ENCODE measurements at places on chromosomes 12 and 14.
A peak's percentile ranks its signal among the peaks of the same experiment; 100 is the strongest.

- no peak for DNase-seq
These were observed 193.4 kb upstream of the AMIGO2 start for GRCh38 chr12:47273191-47273626.

- DNase-seq = no peak
These were observed 646.5 kb upstream of the SEL1L start for GRCh38 chr14:82180139-82180538.

GRCh38 chr14:37590428-37591139, 4.5 kb downstream of the FOXA1 start:
- no peak for DNase-seq

- DNase-seq = no peak
These were observed 41.6 kb downstream of the RNF34 start for GRCh38 chr12:121441555-121441954.

DNA sequence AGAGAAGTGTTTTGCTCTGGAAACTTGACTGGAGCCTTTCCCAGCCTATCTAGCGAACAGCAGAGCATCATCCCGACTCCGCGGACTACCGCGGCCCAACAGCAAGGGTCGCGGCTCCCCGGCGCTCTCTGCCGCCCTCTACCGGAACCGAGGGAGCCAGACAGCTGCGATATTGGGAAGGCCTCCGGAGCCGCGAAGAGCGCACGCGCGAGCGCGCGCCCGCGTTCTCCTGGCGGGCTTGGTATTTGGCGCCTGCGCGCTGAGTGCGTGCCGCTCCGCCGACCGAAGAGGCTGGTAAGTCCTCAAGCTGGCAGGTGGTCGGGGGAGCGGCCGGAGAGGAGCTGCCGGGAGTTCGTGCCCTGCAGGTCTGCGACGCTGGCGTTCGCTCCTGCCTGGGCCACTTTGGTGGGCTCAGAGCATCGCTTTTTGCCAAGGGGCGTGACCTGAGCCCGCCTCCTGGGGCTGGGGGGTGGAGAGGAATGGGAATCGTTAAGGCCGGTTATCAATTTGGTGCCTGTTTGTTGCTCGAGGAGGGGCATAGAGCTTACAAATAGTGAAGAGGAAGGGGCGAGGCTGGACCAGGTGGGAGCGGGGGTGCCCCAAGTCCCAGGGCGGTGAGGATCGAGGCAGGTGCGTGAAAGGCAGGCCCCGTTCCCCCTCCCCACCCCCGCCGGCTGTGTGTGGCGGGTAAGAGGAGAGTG, at the start of gene TMEM106C:
TMEM106C (plus strand) TSS at position 257 of the 701 bp plus-strand sequence. CDS start 641 bp downstream, outside the sequence.
- DNase-seq = peak; percentile 92

DNA sequence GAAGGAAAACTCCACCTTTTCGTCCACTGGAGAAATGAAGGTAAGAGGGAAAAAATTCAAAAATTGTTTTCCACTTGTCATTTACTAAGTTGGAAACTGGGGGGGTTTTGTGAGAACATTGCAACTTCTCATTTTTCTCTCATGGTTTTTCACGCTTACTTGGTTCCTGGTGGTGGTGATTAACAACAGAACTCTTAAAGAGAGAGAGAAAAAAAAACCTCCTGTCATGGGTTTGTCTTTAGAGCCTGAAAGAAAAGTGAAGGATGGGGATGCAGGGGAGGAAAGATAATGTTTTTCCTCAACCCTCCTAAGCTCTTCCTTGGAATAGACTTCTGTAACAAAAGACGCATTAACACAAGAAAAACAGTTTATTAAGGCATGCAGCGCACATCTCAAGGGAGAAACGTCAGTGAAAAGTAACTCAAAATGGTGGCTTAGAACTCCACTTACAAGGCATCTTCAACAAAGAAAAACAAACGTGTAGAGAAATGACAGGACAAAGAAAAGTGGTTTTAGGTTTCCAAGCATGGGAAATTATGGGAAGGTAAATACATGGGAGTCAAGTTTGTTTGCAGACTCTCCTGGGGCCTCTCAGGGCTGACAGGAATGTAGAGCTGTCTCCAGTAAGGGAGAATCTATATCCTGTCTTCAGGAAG, 81.9 kb upstream of the ATF7IP start:
- DNase-seq = no peak

GRCh38 chr12:89552376-89552775, 26.5 kb upstream of the POC1B start:
- DNase-seq = no peak

GRCh38 chr14:99875836-99876235, 82.6 kb downstream of the EML1 start:
- no peak for DNase-seq

DNA sequence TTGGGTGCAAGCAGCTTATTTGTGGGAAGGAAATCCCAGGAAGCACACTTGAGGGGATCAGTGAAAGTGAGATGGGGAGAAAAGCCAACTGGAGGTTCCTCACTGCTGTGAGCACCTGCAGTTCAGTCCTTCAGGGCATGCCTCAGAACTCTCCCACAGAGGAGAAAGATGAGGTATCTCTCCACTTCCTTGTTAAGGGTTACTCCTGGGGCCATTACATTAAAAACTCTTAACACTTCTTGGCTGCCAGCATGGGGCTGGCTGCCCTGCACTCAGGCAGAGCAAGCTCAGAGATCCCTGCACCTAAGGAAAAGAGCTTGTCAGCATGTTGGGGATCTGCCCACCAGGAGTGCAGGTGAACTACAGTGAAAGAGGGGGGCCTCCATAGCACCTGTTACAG, 28.8 kb downstream of the FERMT2 start:
- no peak for DNase-seq

DNA sequence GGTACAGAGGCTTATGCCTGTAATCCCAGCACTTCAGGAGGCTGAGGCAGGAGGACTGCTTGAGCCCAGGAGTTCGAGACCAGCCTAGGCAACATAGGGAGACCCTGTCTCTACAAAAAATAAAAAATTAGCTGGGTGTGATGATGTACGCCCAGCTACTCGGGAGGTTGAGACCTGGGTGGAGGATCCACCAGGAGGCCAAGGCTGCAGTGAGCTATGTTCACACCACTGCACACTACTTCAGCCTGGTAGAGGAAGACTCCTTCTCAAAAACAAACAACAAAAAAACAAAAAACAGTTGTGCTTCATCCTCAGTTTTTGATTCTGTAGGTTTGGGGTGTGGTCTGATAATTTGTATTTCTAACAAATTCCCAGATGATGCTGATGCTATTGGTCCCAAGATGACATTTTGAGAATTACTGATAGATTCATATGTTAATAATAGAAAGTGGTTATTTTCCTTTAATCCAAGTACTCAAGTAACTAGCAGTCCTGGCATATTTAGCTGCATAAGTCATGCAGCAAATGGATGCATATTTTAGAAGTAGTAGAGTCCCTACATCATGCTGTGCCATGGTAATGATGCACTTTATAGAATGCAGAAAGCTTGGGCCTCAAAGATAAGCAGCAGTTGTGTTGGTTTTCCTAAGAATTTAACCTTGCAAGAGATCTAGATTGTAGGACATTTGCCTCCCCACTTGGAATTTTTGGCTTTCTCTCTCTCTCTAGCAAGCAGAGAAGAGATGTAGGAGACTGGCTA, 76.1 kb upstream of the PAWR start:
- DNase-seq = no peak

DNA sequence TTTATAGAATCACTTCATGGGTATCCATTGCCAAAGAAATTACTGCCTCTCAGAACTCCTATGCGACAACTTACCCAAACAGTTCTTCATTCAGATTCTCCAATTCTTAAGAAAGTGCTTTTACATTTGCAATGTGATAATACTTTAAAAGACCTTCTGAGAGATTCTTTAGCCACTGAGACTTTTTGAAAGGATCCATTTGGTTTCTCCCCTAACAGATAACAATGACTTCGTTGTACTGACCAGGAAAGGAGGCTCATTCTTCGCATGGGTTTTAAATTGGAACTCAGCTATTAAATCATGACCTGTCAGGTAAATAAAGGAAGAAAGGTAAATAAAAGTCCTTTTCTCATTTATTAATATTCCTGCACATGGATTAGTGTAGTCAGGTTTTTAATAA, 14.8 kb downstream of the ITPR2 start:
- DNase-seq = no peak

DNA sequence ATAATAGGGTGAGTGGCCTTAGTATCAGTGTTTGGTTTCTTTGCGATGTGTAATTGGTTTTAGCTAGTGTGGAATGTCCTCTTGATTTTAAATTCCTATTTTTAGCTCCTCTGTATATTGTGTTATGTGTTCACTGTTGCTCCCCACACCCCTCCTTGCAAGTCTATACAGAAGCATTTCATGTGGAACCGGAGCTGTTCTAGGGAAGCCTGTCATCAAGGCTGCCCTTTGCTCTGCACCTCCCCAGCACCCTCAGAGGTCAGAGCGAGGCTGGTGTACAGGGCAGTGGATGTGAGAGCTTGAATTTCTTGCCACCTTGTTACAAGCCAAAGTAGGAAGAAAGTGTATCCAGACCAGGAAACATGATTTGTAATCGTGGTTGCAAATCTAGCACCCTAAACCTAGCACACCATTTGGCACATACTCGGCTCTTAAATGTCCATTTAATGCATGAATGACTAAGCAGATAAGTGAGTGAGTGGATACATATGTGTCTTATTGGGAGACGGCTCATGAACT, 376.8 kb downstream of the RGS6 start:
- no peak for DNase-seq

DNA sequence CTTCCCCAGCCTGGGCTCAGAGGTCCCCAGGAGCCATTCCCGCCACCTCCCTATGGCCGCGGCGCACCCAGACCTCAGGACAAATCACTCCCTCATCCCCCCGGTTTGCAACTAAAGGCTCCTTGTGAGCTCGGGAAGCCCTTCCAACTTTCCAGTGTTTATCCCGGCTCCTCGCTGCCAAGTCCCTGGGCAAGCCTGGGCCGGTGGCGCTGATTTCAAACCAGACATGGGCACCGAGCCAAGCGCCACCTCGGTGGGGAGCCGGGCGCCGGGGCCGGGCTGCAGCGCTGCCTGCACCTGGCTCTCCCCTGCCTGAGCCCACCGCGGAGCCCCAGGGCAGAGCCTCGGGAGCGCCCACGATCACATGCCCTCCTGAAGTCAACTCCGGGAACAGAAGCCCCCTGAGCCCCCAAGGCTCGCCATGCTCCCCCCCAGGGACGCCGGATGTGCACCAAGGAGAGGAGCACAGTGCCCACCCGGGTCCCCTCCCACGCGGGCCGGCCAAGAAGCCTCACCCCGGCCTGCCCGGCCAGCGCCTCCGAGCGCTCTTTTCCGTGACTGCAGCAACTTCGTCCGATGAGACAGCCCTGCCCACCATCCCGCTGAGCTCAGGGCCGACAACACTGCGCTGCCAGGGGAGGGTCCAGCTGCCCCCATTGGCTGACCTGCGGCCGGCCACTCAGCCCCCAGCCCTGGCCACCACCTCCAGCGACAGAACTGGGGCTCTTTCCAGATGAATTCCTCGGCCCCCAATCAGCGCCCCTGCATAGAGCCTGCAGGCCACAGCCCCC, 50.0 kb downstream of the NCOR2 start:
- DNase-seq = no peak

Measured in stimulated activated CD4-positive, alpha-beta T cell treated with anti-CD3 and anti-CD28 coated beads, Interleukin-2, amount 100 ng/mL, for 24 hours (primary cell).